ENCODE measurements at places on chromosomes 6 and 20.

DNA sequence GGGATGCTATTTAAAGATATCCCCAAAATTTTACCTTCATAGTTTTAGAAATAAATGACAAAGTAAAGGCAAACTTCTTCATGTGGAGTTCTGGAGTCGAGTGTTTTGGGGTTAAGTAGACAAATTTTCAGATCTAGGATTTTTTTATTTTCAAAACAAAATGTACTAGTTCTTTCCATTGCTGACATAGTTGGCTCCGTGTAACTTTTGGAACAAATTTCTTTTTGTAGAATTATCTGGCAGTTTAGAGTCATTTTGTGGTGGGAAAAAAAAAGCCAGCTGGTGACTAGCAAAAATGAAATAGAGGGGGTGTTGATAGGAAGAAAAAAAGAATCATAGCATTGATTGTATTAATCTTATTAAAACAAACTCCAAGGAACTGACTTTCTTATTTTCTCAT is 131.6 kb upstream of the TCF21 start:
- DNase-seq = peak; percentile 36

GRCh38 chr20:42639140-42639539 is 550.6 kb downstream of the PTPRT start:
- no peak for DNase-seq

DNA sequence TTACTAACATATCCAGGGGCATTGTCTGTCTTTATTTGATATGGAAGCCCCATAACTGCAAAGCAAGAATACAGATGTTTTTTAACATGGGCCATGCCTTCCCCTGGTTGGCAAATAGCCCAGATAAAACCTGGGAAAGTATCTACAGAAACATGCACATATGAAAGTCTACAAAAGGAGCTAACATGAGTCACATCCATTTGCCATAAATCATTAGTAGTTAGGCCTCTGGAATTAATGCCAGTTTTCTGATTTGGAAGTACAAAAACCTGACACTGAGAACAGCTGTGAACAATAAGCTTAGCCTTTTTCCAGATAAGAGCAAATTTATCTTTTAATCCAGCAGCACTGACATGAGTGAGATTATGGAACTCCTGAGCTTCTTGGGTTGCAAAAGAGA is 418.0 kb upstream of the IMPG1 start:
- peak; percentile 17 for DNase-seq

GRCh38 chr6:47859175-47859574 is 77.3 kb downstream of the OPN5 start:
- DNase-seq = no peak

- DNase-seq = no peak
Observed at GRCh38 chr6:157987788-157988699, 6.4 kb downstream of the SYNJ2 start.

- DNase-seq = no peak
Observed at GRCh38 chr6:95593025-95593424, 15.7 kb downstream of the MANEA start.

DNA sequence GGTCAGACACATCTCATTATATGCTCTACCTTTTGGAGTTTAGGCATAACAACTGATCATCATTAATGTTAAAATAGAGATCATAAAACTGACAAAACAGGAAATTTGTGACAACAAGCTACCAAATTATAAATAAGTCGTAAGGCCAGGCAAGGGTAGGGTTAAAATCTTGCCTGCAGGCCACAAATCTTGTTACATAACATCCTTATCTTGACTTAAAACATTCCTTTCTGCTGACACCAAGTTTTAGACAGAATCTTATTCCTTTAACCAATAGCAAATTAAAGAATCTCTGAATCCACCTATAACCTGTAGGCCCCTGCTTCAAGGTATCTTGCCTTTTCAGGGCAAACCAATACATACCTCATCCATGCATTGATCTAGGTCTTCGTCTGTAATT is 32.5 kb upstream of the NKAIN2 start:
- DNase-seq = no peak

Measured in fibroblast of upper back skin (primary cell).